ENCODE measurements at places on chromosomes 12 and 14. TPM values are rescaled to one million over a fixed set of nuclear protein-coding genes. Genes with fewer than 3 reads are reported as not detected.

MGST1 gene
- 59.1 TPM for total RNA-seq

- no peak for DNase-seq
Measured at GRCh38 chr14:101705733-101706508, 55.6 kb upstream of the PPP2R5C start.

- peak; percentile 30 for DNase-seq
Measured at GRCh38 chr12:65642061-65642661, 182.1 kb upstream of the HMGA2 start.

- DNase-seq, result no peak
Measured at GRCh38 chr14:105646175-105646574, 119.8 kb downstream of the TMEM121 start.

DNA sequence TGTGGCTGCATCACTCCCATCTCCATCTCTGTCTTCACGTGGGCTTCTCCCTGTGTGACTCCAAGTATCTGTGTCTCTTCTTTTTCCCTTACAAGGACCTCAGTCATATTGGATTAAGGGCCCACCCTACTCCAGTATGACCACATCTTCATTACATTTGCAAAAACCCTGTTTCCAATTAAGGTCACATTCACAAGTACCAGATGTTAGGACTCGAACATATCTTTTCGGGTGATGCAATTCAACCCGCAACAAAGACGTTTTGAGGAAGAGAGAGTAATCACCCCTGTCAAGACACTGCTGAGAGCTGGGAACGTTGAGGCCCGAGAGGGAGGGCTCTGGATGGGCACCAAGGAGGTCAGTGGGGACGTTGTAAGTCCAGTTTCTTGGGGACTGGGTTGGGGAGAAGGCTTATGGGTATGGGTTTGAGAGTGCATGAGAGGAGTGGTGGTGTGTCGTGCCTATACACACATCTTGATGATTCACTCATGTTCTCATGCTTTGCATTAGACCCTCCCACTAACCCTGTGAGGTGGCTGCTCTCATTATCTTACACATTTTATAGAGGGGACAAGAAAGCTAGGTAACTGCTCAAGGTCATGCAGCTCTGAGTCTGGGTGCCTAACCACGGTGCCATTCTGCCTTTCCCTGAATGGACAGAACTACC lies 12.1 kb upstream of the IFI27 start:
- DNase-seq, result no peak

AMN1 gene
- total RNA-seq, result 13.9 TPM

BDKRB2 gene
- total RNA-seq, result 3.8 TPM

DNA sequence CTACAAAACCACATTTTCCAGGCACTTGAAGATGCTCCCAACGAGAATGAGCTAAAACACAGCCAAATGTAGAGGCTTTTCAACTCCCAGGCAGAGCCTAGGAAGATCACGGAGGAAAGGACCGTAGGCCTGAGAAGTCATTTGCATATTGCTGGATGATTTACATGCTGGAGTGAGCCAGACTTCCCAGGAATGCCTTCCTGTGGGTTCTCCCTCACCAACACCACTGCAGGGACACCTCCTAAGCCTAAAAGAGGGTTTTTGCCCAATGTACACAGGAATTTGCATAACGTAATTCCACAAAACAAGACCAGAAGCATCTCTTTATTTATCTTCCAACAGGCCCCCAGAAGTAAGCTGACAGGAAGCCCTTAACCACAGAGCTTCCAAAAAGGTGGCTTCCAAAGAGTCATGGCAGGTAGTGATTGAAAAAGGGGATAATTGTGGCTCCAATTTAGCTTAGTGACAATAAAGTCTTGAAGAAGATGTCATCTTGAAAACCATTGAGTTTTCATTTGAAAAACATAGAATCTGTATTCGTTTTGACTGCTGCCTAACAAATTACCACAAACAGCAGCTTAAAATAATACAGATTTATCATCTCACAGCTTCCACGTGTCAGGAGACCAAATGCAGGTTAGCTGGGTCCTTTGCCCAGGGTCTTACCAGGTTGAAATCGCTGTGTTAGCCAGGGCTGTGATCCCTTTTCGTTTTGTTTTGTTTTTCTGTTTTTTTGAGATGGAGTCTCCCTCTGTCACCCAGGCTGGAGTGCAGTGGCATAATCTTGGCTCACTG lies 116.2 kb downstream of the EGLN3 start:
- DNase-seq, result peak; percentile 41

CYP46A1 gene
- 0.02 TPM for total RNA-seq

DNA sequence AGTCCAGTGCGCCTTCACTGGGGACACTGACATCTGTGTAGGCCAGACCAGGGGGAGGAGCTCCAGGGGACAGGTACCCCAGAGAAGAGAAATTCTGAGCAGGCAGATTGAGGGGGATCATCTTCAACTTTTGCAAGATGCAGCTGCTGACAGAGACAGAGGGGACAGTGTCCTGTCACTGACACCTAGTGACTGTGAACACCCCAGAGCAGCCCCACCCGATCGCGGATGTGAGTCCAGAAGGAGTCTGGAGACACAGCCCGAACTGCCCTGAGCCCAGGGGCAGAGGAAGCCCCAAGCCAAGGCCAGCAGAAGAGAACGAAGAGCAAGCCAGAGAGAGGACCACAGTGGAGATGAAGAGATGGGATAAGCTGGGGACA lies 21.7 kb upstream of the LRTM2 start:
- DNase-seq, result no peak
